Substantia nigra (tissue), 51 donors: ENCODE measurements at places on chromosomes 4 and X.

GRCh38 chr4:123319639-123320038 lies 77.0 kb upstream of the SPRY1 start:
- no peak for DNase-seq

- no peak for DNase-seq
Observed at GRCh38 chrX:134713618-134714107, 55.4 kb upstream of the PLAC1 start.

- DNase-seq, result no peak
Observed at GRCh38 chrX:134821370-134821769, 163.1 kb upstream of the PLAC1 start.

DNA sequence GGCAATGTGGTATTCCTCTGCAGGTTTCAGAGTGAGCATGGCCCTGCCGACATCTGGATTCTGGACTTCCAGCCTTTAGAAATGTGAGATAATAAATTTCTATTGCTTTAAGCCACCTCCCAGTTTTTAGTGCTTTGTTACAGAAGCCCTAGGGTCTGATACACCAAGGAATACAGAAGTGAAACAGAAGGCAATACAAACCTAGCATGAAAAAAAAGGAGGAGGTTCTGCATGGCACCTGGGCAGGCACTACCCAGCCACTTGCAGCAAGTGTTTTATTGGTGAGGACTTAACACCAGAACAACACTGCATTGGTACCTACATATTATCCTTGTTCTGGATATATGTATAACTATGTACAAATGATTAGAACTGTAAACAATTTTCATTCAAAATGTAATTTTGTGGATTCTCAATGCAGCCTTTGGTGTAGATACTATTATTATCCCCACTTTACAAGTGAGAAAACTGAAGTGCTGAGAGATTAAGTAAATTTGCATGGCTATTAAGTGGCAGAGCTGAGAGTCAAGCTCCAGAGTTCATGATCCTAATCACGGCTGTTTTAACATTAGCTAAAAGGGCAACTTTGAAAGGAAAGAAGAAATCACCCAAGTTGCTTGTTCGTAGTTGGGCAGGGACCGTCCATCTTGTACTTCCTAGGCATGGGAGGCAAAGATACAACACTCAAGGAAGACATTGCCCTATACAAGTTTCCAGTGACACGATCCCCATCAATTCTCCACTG lies 71.8 kb downstream of the IL21 start:
- DNase-seq, result no peak

DNA sequence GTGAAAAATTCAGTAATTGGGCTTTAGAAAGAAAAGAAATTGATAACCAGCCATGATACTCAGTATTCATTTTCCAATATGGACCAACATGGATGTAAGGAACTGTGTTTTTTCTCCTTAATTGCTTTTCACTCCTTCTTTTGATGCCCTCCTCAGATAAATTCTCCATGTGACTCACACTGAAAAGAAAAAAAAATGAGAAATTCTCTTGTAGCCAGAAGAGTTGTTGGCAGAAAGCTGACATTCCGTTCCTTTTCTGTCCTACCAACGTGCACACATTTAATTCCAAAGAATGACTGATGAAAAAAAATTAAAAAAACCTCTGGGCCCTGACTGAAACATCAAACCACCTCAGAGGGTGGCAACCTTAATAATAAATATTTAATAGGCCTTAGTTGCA lies 153.1 kb downstream of the AMELX start:
- DNase-seq, result no peak

GRCh38 chr4:55604996-55605395 lies 13.0 kb upstream of the PDCL2 start:
- DNase-seq, result no peak

DNA sequence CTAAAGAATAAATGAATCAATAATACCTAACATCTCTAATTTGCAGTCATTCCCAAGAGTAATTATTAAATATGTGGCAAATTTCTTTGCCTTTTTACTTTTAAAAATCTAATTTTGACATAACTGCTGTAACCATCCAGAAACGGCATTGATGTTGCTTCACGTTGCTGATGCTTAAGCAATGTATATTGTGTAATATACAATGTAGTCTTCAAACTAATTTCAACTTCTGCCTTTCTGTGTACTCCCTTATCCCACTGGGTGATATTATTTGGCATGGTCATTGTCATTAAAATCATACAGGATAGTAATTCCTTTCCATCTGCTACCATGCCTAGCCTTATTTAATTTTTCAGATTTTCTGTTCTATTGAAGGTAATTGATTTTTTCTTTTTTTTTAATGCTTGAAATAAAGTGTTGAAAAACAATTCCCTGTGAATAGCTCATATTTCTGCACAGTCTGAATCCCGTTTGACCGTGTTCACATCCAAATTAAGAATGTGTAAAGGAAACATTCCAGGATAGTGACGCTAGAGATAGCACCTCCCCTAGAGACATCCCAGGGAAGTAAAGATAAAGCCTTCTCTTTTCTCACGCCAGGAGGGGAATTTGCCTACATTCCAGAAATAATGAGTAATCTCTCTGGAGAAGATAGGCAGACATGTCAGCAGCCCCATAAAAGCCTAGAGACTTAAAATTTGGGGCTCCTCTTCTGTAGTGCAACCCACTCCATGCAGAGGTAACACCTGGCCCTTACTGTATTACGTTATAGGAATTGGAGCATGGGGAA lies 8.6 kb downstream of the FAM200B start:
- no peak for DNase-seq

DNA sequence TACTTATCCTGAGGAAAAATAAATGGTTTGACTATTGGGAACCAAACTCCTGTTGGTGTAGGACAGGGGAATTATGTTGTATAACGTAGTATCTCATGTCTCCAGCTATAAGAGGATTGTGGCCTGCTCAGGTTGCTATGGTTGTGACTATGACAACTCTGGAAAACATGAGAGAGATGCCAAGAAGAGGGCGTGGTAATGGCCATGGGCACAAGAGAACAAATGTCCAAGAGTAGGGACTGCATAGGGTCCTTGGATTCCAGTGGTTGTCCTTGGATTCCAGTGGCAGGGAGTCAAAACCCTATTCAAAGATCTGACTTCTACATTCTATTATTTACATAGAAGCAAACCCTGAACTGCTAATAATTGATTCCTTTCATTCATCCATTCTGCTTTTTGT lies 6.8 kb upstream of the MOB1B start:
- no peak for DNase-seq

- DNase-seq, result no peak
Observed at GRCh38 chr4:110514889-110515479, 39.0 kb downstream of the ENPEP start.

GRCh38 chr4:11650801-11651596 lies 222.3 kb upstream of the HS3ST1 start:
- no peak for DNase-seq

DNA sequence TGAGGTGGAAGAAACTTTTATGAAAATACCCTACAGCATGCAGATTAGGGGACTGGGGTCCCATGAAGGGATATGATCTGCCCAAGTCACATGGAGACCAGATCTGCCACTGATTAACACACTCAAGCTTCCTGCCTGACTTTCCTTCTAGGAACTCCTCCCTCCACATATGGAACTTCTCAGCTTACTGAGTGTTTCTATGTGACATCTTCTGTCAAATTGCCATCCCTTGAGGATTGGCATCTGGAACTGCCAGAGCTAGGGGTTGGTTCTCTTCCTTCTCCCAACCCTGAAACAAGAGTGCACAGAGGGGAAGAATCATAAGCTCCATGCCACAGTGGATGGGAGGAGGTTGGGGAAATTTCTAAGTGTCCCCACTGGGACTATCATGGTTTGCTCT lies 150.6 kb upstream of the MBNL3 start:
- DNase-seq, result no peak

- DNase-seq, result no peak
Observed at GRCh38 chr4:116217781-116218180, 867.6 kb downstream of the TRAM1L1 start.

GRCh38 chr4:22739968-22740367 lies 47.2 kb downstream of the GBA3 start:
- DNase-seq, result no peak

- no peak for DNase-seq
Observed at GRCh38 chr4:7868892-7869471, 70.7 kb downstream of the AFAP1 start.

DNA sequence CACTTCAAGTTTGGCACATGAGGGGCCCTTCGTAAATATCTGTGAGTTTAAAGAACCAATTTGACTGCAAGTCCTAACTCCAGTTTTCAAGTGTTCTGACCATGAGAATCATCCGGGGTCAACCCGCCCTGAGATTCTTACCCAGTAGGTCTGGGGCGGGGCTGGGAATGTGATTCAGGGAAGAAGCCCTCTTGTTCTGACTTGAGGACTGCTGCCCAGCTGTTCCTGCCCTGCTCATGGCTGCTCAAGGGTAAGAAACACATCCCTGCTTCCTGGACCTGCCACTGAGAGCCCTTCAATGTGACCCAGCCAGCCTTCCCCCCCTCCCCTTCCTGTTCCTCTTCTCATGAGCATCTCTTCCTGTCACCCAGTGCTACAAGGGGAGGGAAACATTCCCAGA lies 92.7 kb upstream of the PGRMC2 start:
- no peak for DNase-seq
